GM03348 (cell line): ENCODE measurements at places on chromosomes 3 and 15.

DNA sequence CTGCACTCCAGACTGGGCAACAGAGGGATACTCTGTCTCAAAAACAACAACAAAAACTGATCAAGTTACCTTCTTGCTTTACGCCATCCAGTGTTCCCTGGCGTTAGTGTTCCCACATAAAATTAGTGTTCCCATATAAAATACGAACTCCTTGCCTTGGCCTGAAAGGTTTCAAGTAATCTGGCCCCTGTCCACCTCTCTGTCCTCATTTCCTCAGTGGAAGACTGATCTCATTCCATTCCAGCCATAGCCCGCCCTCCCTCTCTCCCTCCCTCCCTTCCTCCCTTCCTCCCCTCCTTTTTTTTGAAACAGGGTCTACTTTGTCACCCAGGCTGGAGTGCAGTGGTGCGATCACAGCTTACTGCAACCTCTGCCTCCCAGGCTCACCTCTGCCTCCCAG lies 2.8 kb upstream of the CAND2 start:
- DNase-seq = no peak

- no peak for DNase-seq
Observed at GRCh38 chr15:76495487-76495886, 158.9 kb downstream of the ISL2 start.

DNA sequence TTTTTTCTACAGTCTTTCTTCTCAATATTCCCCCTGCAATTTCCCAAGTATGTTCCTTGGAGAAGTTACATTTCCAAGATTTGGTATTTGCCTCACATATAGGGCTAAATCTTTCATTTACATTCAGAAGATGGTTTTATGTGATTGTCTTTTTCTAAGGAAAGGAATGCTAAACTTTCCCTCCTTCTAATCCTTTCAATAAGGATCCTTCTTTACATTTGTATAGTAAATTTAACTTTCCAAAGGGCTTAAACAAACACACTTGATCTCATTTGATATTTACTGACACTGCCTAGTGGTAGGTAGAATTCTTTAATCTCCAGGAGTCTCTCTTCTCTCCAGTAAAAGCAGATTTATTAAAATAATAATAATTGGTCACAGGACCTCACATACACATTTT lies 185.3 kb downstream of the LSAMP start:
- no peak for DNase-seq

DNA sequence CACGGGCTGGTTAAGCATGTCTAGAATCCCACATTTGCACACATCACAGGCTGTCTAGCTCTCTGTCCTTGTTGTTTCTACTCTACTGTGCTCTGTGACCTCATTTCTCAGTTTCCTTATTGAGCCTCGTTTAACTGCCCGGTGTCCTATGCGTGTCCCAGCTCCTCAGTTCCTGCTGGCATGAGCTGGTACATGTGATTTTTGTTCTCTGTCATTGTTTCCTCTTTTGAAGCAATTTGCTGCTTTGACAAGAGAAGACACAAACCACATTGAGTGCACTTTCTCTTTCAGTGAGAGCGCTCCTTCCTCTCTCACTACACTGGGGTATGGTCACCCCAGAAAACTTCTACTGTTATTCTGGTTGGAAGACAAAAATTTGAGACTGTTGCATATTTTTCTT lies 563.5 kb downstream of the PDCD6IP start:
- no peak for DNase-seq

DNA sequence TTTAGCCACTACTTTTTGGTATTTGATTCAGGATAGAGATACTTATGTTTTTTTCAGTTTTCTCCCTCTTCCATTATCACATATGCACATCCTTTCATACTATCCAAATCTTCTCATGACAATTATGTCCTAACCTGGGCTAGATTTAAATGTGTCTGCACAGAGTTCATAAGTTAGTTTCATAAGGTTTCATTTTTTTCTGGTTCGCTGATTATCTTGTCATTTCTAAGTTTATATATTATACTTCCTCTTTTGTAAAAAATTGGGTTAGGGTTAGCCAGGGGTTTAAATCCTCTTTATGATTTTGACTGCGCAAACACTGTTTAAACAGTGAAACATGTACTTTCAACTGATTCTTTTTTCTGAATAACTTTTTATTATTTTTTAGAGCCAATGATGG lies 148.6 kb downstream of the SST start:
- no peak for DNase-seq

GRCh38 chr3:128170866-128171516 lies 17.7 kb downstream of the EEFSEC start:
- DNase-seq = peak; percentile 86

- DNase-seq = no peak
Observed at GRCh38 chr15:71207141-71207540, 91.9 kb downstream of the THSD4 start.

- DNase-seq = no peak
Observed at GRCh38 chr15:41031232-41032078, 78.2 kb downstream of the CHAC1 start.

- no peak for DNase-seq
Observed at GRCh38 chr3:151630035-151630434, 103.7 kb upstream of the AADACL2 start.

DNA sequence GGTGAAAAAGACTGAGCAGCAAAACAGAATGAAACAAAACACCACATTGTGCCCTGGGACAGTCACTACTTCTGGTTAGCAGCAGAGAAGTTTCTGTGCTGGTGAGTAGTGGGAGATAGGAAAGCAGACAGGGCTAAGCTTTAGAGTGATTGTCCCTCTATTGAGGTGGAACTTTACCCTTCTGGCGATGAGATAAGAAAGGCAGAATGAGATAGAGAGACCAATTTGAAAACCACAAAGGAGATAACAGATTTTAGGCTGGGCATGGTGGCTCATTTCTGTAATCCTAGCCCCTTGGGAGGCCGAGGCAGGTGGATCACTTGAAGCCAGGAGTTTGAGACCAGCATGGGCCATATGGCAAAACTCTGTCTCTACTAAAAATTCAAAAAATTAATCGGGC lies 208.5 kb downstream of the TBL1XR1 start:
- no peak for DNase-seq

GRCh38 chr3:183158551-183159006 lies 4.0 kb downstream of the LAMP3 start:
- DNase-seq = peak; percentile 21

DNA sequence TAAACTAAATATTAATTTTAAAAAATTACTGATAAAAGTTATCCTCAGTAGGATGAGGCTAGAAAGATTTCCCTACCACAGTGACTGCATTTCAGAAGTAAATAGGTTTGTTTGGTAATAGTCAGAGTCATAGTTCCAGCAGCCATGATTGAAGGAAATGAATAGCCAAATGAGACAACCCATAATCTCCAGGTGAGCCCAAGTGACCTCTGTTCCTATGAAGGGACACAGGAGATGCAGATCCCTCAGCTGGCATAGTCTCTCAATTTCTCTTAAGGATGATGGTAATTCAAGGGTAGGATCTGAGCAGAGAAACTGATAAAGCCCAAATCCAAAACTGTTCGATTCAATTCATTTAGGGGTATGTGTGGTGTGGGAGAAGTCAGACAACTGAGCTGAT lies 461.8 kb downstream of the RAP2B start:
- DNase-seq = no peak

DNA sequence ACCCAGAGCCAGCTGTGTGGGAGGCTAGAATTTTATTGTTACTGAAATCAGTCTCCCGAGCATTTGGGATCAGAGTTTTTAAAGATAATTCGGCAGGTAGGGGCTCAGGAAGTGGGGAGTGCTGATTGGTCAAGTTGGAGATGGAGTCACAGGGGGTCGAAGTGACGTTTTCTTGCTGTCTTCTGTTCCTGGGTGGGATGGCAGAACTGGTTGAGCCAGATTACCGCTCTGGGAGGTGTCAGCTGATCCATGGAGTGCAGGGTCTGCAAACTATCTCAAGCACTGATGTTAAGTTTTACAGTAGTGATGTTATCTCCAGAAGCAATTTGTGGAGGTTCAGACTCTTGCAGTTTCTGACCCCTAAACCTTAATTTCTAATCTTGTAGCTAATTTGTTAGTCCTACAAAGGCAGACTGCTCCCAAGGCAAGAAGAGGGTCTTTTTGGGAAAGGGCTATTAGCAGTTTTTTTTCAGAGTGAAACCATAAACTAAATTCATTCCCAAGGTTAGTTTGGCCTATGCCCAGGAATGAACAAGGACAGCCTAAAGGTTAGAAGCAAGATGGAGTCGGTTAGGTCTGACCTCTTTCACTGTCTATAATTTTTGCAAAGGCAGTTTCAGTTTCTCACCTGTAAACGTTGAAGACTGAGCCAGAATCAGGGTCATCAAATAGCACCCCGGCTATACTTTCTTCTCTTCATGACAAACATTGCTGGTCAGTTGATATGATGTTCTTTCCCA lies 28.2 kb downstream of the FLNB start:
- no peak for DNase-seq

DNA sequence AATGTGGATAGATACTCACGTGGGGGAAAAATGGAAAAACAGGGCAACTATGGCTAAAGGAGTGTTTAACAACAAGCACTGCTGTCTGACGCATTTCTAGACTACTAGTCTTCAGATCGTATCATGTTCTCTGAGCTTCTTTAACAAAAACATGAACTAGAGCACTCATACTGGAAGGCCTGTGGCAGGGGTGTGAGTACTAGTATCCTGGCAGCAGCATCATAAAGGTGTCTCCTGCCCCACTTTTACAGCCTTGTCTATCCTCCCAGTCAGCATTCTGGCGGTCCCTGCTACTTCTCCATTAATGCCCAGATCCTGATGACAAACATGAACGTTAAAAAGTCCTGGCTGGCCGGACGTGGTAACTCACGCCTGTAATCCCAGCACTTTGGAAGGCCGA lies 4.0 kb downstream of the FMN1 start:
- no peak for DNase-seq

DNA sequence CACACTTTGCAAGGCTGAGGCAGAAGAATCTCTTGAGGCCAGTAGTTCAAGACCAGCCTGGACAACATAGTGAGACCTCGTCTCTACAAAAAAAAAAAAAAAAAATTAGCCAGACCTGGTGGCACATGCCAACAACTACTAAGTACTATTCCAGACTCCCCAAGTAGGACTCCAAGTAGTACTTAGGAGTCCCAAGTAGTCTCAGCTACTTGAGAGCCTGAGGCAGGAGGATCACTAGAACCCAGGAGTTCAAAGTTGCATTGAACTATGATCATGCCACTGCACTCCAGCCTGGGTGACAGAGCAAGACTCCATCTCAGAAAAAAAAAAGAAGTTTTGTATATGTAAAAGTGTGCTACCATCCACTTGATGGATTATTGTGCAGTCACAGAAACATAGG lies 486.6 kb downstream of the SOX2 start:
- no peak for DNase-seq

- DNase-seq = no peak
Observed at GRCh38 chr15:59283717-59284391, 77.2 kb downstream of the LDHAL6B start.
